Hippocampal formation (tissue), 2 donors: ENCODE measurements at places on chromosomes 6 and 20.

DNA sequence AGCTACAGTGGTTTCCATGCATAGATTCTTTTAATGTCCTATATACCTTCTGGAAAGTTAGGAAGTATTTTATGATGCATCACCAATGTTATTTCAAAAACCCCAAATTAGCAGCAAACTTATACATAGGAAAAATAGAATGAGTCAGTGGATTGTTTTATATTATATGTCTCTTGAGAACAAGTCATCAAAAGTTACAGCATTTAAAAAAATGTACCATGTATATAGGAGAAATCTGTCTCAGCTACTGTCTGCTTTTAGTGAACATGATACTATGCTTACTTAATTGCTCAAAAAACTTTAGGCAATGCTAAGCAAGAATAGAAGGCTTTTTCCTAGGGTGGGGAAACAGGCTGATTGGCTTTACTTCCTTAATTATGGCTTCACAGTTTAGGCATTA, 365.3 kb downstream of the SAMD5 start:
- no peak for DNase-seq

- DNase-seq: no peak
Observed at GRCh38 chr6:130796313-130796905, 30.8 kb upstream of the SMLR1 start.

- DNase-seq: no peak
Observed at GRCh38 chr6:156875062-156875461, 97.9 kb downstream of the ARID1B start.

- no peak for DNase-seq
Observed at GRCh38 chr6:164415832-164416563, 893.4 kb downstream of the C6orf118 start.

GRCh38 chr6:31586008-31586407, at the start of gene LST1:
Gene LST1 (plus strand): TSS chr6:31586277. CDS start chr6:31587300, 1,023 bp downstream.
- DNase-seq: no peak

DNA sequence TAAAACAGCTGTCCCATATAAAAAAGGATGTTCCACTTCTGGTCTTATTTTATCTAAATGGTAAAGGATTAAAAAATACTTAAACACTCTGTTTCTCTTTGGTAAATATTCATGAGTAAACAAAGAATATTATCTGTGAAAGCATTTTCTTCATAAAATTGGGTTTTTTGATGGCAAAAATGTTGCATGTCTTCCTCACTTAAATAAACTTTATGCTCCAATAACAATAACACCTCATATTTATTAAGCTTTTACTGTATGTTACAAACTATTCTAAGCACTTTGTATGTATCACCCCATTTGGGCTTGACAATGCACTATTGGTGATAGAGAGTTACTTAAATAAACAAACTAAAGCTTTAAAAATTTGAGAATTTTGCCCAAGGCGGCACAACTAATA, 91.9 kb downstream of the PHIP start:
- no peak for DNase-seq

DNA sequence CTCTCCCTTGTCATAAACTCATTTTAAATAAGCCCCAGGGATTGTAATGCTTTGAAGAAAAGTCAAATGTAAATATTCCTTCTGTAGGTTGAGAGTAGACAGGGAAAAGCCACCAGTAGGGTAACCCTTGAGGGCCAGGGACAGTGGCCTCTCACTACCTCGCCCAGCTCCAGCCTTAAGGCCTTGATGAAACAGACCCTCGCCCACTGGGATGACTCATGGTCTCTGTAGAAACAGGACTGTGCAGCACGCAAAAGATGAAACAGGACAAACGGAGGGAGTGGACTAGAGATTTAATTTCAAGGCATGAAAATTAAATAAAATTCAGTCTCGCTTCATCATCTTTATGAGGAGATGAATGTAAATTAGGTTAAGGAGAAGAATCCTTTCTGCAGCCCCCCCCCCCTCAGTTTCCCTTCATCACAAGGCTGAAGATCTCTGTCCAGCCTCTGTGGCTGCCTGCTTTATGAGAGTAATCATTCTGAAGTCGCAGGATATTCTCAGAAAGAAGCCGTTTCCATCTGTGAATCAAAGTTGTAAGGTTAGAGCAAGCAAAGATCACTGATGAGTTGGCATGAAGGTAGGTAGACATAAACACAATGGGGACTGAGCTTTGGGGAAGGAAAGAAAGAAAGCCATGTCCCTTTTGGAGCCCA, 60.4 kb downstream of the TMEM200A start:
- DNase-seq: no peak

DNA sequence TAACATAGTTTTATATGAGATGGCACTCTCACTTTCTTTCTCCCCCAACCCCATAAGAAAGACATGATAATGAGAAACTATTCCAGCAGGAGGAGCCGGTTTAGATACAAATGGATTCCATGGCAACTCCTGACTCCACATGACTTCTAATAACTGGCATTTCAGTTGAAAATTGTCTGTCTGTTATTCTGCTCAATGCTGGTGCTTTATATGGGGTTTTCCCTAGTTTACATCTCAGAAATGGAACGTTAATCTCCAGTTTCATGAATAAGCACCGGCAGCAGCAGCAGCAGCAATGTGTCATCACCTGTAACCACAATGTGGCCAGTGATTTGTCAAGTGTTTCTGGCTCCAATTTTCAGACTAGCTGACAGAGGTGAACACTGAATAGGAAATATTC, 8.0 kb upstream of the SIM1 start:
- no peak for DNase-seq

DNA sequence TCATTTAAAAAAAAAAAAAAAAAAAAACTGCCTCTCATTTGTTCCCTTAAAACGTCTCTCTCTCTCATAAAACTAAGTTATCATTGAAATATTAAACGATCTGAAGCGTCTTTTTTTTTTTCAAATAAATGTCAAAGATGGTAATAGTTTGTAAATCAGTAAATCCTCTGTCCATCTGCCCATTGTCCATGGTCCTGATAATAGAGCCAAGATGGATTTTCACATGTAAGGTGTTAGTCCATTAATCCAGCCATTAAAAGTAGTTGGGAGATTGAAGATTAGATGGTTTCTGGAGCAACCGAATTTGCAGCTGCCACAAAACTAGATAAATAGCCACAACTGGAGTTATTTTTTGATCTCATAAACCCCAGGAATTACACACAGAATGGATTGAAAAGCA, 145.8 kb upstream of the SNX9 start:
- no peak for DNase-seq

- no peak for DNase-seq
Observed at GRCh38 chr6:169638915-169639314, 62.9 kb downstream of the WDR27 start.

DNA sequence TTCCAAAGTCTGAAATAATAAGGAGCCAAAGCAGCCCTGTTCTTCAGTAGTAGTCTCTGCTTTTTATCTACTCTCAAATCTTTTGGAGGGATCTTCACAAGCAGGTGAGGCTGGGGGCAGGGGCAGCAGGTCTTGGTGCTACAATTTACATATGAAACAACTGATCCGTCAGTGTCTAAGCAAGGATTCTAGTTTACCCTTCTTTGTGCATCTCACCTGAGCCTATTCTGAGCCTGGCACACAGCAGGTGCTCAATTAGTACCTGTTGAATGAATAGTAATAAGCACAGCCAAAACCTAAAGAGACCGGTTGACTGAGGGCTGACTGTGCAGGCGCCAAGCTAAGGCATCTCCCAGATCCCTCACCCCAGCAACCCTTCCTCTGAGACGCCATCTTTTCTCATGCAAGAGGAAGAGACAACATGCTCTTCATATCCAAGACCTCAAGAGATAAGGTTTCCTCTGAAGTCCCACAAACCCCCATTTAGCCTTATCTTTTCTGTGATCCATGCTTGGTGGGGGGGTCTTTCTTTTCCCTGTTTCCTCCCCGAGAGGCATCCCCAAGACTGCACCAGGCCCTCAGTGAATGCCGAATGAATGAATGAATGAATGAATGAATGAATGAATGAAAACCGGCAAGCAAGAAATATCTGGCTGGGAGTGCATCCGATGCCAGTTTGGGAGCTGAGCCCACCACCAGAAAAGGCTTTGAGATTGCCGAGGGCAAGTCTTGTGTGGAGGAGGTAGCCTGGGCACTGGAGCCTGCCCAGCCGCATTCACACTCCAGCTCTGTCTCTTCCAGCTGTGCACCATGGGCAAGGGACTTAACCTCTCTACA, 2.9 kb upstream of the BMP7 start:
- DNase-seq: no peak

GRCh38 chr20:42734660-42735368, 454.9 kb downstream of the PTPRT start:
- no peak for DNase-seq

GRCh38 chr6:27605401-27606342, 132.8 kb upstream of the ZNF184 start:
- DNase-seq: no peak

- peak; percentile 5 for DNase-seq
Observed at GRCh38 chr6:26327450-26328264, 37.3 kb upstream of the BTN3A2 start.

- DNase-seq: no peak
Observed at GRCh38 chr6:149830731-149831307, 33.3 kb downstream of the LRP11 start.

DNA sequence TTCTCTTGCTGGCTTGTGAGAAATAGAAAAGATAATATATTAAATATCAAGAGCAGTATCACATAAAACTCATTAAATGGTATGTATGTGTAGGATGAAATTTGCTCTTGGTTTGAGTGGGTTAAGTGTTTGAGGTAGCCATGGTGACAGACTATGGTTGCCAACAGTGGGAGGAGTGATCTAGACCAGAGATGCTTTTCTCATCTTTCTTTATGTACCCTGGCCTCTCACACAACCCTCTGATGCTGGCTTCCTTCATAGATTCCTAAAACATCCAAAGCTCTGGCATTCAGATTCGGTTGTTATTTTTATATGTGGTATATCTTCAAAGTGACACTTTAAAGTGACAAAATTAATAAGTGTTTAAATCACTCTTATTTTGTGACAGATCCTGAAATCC, 9.0 kb upstream of the MLIP start:
- DNase-seq: no peak

GRCh38 chr20:6680854-6681253, 86.6 kb upstream of the BMP2 start:
- DNase-seq: no peak

DNA sequence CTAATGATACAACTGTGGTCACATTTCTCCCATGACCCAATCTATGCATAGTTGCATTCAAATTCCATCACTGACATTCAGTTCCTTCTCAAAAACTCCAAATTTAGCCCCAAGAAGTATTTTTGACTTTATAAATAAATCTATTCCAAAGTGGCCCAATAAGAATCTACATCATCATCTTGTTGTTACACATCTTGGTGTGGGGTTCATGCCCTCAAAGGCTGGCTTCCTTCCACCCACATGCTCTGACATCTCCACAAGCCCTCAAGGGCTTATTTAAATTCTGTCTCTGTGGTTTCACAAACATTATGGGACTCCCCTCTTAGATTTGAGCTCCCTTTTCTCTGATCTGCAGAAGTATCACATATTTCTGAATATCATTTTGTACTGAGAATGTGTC, 585.3 kb upstream of the BTBD3 start:
- DNase-seq: no peak

DNA sequence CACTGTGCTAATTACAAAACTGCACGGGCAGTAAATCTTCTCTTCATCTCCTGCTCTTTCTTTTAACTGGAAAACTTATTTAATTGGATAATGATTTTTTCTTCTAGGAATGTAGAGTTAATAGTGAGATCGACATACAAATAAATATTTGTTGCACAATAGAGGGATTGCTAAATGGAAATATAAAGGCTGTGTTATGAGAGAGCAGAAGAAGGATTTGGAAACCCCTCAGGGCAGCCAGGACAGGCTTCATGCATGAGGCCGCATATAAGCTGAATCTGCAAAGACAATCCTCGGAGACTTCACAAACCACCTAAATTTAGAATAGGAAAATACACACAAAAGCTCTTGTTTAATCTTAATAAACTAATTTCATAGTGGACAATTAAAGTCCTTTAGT, 2.9 kb upstream of the TAAR1 start:
- DNase-seq: no peak

DNA sequence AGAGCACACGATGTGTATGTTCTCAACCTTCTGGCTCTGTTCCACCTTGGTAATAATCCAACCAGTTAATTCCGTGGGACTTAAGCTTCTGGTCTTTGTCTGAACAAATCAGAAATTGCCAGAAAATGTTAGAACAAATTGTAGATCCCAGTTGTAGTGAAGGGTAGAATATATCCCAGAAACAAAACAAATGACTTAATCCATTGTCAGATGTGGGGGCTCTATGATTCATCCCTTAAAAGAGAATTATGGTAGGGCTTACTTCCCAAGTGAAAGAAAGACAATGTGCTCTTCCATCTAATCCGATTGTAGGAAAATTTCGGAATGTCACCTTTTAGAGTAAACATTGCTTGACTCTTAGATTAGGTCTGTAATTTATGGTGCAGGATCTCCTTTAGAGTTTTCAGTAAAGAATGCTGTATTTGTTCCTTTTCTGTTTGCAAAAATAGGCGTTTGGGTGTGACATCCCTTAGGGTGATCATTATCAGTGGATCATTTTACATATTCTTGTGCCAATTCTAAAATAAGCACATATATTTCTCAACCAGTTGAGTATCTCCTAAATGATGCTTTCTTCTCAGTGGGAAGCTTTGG, 234.5 kb upstream of the ZNF217 start:
- DNase-seq: no peak

- DNase-seq: no peak
Observed at GRCh38 chr6:14035071-14035847, 82.3 kb upstream of the CD83 start.

DNA sequence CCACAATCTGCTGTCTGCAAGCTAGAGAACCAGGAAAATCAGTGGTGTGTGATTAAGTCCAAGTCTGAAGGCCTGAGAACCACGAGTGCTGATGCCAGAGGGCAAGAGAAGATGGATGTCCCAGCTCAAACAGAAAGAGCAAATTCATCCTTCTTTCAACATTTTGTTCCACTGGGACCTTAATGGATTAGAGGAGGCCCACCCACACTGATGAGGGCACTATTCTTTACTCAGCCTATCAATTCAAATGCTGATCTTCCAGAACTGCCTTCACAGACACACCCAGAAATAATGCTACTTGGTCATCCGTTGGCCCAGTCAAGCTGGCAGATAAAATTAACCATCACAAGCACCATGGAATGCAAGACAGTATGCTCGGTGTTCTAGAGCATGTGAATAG, 226.6 kb upstream of the SASH1 start:
- no peak for DNase-seq

GRCh38 chr6:13761361-13762036, 49.9 kb upstream of the RANBP9 start:
- no peak for DNase-seq

DNA sequence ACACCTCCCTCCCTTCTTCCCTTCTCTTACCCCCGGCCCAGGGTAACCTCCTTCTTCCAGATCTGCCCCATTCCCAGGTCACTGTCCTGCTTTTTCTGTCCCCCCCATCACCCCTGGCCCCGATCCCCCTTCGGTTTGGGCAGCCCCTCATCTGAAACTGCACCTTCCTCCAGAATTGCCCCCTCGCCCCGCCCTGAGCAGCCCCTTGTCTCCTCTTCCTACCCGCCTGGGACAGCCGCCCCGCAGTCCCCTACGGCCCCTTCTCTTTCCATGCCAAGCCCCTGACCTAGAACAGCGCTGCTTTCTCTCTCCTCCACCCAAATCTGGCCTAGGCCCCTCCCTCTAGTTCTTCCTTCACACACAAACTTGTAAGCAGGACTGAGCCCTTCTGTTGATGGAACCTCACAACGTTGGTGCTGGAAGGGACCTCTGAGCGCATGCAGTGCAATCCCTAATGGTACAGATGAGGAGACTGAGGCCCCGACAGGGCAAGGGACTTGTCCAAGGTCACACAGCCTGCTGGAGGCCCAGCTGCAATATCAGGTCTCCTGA, 630 bp downstream of the PPP2R5D start:
- no peak for DNase-seq
